ENCODE measurements at places on chromosomes 11 and 22. TPM values are rescaled to one million over a fixed set of nuclear protein-coding genes. Genes with fewer than 3 reads are reported as not detected.

- DNase-seq: no peak
Measured at GRCh38 chr22:43974028-43974545, 18.8 kb downstream of the SAMM50 start.

DNA sequence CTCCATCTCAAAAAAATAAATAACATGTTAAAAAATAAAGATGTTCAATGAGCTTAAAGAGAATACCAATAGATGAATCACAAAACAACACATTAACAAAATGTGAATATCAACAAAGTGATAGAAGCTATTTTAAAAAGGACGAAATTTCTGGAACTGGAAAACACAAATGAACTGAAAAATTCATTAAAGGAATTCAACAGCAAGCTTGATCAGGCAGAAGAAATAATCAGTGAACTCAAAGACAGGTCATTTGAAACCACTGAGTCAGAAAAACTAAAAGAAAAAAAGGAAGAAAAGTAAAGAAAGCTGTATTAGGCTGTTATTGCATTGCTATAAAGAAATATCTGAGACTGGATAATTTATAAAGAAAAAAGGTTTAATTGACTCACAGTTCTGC is 7.0 kb upstream of the MTMR2 start:
- no peak for DNase-seq

NLRP14 gene
- not detected for total RNA-seq

DNA sequence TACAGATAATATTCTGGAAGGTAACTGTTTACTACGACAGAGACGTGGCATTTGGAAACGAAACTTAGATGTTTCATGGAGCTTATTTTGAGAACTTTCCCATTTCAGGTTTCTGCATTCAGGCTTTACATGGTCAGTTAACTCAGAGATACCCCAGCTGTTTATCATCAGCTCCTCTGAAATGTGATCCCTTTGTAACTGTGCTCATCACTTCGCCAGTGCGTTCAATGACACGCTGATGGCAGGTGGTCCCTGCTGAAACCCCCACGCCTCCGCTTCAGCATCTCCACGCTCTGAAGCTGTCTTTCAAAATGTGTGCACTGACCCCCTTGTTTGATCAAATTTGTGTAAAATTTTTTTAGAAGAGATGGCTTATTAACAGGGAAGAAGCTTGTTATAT is 30.5 kb downstream of the ALG12 start:
- no peak for DNase-seq

DNA sequence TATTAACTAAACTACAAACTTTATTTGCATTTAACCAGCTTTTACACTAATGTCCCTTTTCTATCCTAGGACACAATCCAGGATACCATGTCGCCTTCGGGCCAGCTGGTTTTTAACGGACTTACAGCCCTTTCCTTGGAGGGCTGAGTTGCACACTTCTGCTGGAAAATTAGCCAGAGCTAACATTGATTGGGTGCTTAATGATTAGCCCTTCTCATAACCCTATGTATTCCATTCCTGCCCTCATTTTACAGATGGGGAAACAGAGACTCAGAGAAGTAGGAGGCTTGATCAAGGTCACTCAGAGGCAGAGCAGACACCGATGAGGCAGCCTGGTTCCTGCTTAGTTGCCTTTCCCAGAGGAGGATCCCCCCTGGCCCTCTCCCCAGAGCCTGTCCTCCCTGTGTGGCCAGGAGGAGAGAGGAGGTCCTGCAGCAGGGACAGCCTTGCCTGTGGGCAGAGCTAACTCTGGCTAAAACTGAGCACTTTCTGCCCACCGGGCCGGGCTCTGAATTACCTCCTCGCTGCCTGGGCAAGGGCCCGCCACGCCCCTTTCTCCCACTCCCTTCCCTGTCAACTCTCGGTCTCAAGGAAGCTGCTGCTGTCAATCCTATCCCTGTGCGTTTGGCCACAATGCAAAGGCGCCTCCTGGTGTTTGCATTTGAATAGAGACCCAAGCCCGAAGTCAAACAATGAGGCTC is 59.6 kb upstream of the PAX6 start:
- DNase-seq: peak; percentile 8

DNA sequence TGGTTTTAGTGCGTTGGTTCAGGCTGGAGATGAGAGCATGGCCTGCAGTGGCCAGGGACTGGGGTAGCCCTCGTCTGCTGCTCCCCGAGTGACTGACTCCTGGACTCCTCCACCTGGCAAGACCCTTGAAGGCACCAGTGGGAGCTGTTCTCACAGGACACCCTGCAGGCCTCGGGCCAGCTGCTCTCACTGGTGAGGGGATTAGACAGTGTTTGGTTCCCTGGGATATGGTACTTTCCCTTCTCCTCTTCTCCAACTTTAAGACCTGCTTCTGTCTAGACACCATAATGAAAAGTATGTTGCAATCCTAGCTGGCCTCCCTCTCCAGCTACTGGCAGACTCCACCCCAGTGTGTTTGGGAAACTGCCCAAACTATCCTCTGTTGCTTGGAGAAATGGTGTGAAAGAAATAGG is 168.8 kb upstream of the CADM1 start:
- no peak for DNase-seq

GRCh38 chr11:106533046-106533445 is 455.6 kb downstream of the AASDHPPT start:
- no peak for DNase-seq

GRCh38 chr11:74524501-74524900 is 31.0 kb upstream of the LIPT2 start:
- no peak for DNase-seq

- DNase-seq: peak; percentile 77
Measured at GRCh38 chr11:3880724-3881123, 25.3 kb downstream of the STIM1 start.

DAGLA gene
- 0.74 TPM for total RNA-seq

GRCh38 chr11:103441021-103441420 is 331.8 kb downstream of the DYNC2H1 start:
- no peak for DNase-seq

GRCh38 chr11:66119348-66120133 is 49.5 kb downstream of the PACS1 start:
- peak; percentile 41 for DNase-seq

- DNase-seq: no peak
Measured at GRCh38 chr11:85809191-85809590, 1.8 kb downstream of the SYTL2 start.

DNA sequence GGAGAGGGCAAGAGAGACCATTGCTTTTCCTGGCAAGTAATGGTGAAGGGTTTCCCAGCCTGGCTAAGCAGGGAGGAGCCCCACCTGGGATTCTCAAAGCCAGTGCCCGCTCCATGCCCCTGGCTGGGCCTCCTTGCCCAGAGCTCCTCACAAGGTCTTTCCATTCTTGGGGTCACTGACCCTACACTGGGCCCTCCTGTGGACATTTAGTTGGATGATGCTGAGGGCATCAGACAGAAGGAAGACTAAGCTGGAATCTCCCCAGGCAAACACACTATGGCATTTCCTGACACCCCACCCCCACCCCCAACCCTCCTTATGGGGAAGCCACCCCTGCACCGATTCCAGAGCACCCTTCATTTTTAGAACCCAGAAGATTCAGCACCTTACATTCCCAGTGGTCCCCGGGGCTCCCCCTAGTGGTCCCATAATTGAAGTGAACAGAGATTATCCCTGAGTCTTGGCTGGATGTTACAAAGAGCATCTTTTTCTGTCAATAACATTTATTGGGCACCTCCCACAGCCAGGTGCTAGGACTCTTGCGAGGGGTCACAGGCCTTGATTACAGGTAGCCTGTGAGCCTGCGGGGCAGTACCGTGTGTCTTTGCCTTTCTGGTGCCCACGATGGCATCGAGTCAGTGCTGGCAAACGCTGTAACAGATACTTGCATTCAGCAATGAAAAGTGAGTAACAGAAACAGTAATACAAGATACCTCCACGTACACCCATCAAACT is 548.5 kb downstream of the BUD13 start:
- DNase-seq: peak; percentile 12

- no peak for DNase-seq
Measured at GRCh38 chr11:75615751-75616150, 53.1 kb downstream of the MAP6 start.

NCF4 gene
- not detected for total RNA-seq

DNA sequence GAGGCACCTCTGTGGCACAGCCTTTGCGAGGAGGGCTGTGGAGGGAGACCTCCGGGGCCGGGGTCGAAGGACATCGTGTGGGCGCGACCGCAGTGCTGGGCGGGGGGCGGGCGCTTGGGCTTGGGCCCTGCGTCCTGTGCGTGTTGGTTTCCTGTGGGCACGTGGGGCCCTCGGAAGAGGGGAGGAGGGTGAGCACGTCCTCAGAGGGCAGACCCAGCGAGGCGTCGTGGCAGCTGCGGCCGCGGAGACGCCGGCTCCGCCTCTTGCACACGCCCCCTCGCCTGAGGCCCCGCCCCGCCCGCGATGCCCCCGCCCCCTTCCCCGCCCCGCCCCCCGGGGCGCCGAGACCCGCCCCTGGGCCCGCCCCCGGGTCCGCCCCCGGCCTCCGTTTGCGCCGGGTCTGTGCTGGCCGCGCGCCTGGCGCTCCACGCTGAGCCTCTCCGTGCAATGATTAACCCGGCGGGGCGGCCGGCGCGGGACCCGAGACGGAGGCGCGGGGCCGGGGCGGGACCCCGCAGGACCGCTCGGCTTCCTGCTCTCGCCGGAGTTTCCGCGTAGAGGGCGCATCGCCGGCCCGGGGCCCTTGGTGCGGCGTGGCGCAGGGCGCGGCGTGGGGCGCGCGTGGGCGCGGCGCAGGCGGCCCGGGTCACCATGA is at the start of gene PRR5:
Gene PRR5, plus strand, starts transcription at position 381 of the 655 bp plus-strand sequence. Its CDS starts 271 bp downstream, at position 652.
- DNase-seq: peak; percentile 87

NELL1 gene
- total RNA-seq: not detected

UPK2 gene
- total RNA-seq: not detected

SLC22A8 gene
- not detected for total RNA-seq

GRCh38 chr22:43110444-43110926 is at the start of gene BIK:
BIK (plus strand) TSS chr22:43110750; CDS start chr22:43124023, 13,273 bp downstream.
- no peak for DNase-seq

- no peak for DNase-seq
Measured at GRCh38 chr11:72452495-72452894, 18.2 kb upstream of the CLPB start.

ST13 gene
- total RNA-seq: 304 TPM

DNA sequence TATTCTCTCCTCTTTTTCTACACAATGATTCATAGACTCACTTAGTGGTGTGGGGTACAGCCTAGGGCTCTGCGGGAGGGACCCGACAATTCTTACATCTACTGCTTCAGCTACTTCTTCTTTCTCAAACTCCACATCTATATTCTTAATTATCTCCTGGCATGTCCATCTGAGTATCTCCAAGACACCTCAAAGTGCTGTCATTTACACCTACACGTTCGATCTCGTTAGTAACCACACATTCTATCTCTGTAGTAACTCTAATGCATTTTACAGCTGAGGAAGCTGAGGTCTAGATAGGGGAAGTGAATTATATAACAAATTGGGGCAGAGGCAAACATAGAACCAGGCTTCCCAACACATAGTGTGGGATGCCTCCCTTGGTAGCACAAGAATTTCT is 27.7 kb upstream of the RRM1 start:
- DNase-seq: no peak

DNA sequence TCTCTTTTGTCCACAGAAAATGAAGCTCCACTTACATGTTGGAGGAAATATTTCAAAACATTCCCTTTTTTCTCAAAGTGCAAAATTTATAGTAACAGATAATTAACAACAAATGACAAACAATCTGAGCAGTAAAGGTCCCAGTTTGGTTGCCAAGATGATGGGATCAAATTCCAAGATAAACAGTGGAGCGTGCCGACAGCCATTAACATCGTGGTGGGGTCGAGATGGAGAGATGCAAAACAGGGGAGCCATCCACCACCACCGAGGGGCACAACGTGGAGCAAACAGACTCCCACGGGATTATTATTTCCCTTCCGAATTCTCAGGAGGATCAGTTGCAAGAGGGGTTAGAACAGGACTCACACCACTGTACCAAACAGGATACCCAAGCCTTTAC is 17.2 kb downstream of the MPPED2 start:
- no peak for DNase-seq

DNA sequence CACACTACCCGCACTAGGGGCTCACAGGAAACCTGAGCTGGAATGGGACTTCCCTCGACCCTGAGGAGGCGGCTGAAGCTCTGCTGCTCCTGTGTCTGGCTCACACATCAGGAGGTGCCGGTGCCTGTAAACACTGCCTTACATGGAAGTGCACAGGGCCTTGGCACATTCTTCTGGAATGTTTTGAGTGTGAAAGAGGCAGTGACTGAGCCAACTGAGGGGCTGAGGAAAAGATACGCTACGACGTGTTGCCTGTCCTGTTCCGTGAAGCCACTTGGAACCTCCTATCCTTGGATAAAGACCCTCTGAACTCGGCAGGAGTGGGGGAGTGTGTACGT is 10.5 kb downstream of the TXN2 start:
- DNase-seq: no peak

DNA sequence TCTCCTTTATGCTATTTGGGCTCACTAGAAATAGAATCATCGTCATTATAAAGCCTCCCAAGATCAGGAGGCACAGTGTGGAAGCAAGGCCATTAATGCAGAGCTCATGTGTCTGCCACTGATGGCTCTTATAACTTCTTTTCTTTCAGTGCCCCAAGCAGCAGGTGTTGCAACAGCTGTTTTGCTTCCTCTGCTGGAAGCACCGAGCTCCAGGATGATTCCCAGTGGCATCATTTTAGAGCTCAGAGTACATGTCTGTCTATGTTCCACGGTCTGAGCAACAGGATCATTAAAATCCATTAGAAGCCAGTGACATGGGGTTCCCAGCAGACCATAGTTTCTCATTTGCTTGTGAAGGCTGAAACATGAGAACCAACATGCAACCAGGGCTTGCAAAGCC is 803.0 kb upstream of the FAT3 start:
- no peak for DNase-seq

LARGE1 gene
- 9.7 TPM for total RNA-seq

DNA sequence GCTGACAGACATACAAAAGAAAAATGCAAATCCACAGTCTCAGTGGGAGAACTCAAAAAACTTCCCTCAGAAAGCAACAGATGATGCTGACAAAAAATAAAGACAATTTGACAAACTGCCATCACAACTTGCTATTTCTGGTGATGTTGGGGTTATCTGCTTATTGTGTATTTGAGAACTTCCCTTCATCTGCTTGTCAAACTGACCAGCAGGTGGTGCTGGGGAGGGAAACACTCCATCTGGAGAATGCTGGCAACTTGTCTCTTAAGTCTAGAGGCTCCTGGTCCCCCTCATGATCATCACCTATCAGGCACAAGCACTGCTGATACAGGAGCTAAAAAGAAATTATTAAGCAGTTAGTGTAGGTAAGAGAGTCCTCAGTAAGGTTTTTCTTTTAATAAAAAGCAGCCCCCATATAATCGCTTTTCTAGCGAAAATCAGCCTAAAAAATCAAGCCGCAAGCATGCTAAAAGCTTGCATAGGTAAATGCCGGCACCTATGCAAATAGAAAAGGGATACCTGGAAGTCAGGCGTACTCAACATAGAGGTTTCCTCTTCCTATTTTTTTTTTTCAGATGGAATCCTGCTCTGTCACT is 9.8 kb upstream of the FAM111B start:
- DNase-seq: peak; percentile 20

All from Caki2 (cell line).